ENCODE measurements at places on chromosomes 3 and 15. TPM values are rescaled to one million over a fixed set of nuclear protein-coding genes. Genes with fewer than 3 reads are reported as not detected.

The CDHR4 gene
- not detected for total RNA-seq

The SUCNR1 gene
- total RNA-seq: not detected

The SQOR gene
- 193 TPM for total RNA-seq

The MRPS11 gene
- total RNA-seq: 58.1 TPM

The TICRR gene
- 12.9 TPM for total RNA-seq

The C3orf20 gene
- not detected for total RNA-seq

The ZKSCAN7 gene
- 4.9 TPM for total RNA-seq

The PRSS50 gene
- total RNA-seq: not detected

The ADAMTS9 gene
- total RNA-seq: not detected

The GOLGA6D gene
- total RNA-seq: not detected

The SEMA6D gene
- total RNA-seq: not detected

The SOX2 gene
- total RNA-seq: not detected

GRCh38 chr3:77655396-77655795, 615.5 kb downstream of the ROBO2 start:
- no peaks in the 10 kb centered on the region for H3K4me1 ChIP-seq
- H3K36me3 ChIP-seq: peaks cover 7% of the 10 kb centered on the region
- H3K27ac ChIP-seq: no peak overlapping the region
- H3K4me3 ChIP-seq: no peak overlapping the region
- no peaks in the 10 kb centered on the region for H3K27me3 ChIP-seq
- DNase-seq: no peak

DNA sequence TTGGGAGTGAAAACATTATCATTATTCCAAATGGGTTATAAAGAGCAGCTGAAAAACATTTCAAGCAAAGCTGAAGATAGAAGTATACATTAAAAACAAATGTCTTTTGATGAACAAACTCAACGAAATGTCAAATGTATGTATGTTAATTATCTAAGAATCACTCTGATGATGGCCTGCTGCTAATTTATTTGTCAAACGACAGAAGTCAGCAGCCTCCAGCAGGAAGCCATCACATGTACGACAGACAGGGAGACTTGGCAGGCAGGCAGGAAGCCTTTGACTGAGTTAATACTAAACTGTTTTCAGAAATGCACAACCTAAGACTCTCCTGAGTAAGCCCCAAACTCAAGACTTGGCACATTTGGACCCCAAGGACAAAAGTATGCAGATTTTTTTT, 491.1 kb downstream of the ZNF385D start:
- H3K36me3 ChIP-seq: no peaks in the 10 kb centered on the region
- H3K27ac ChIP-seq: no peak overlapping the region
- no peak overlapping the region for H3K4me3 ChIP-seq
- no peaks in the 10 kb centered on the region for H3K4me1 ChIP-seq

- no peak for DNase-seq
- peaks cover 23% of the 10 kb centered on the region for H3K27me3 ChIP-seq
- H3K27ac ChIP-seq: no peak overlapping the region
- H3K4me1 ChIP-seq: peaks cover 6% of the 10 kb centered on the region
- H3K36me3 ChIP-seq: no peaks in the 10 kb centered on the region
These were observed 1.4 kb downstream of the DOCK3 start for GRCh38 chr3:50676031-50676705.

GRCh38 chr15:60894347-60894746, 334.8 kb downstream of the RORA start:
- H3K4me1 ChIP-seq: peaks cover 14% of the 10 kb centered on the region
- no peaks in the 10 kb centered on the region for H3K36me3 ChIP-seq

DNA sequence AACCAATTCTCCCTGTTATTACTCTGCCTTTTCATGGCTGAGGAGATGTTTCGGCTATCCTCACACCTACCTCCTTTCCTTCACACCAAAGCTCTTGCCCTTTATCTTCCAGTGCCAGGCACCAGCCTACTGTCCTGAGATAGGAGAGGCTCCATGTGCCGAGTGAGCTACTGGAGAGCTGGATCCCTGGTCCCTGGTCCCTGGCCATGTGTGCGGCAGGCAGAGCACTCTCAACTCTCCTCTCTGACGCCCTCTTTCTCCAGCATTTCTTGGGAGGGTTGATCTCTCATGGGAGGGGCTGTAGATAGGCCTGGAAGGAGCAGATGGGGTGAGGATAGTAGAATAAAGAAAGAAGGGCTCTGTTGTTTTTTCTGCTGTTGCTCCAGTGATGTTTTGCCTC, 277.1 kb upstream of the UMPS start:
- H3K4me3 ChIP-seq: no peak overlapping the region
- H3K36me3 ChIP-seq: no peaks in the 10 kb centered on the region
- no peaks in the 10 kb centered on the region for H3K4me1 ChIP-seq
- H3K27me3 ChIP-seq: peaks cover 41% of the 10 kb centered on the region
- no peak overlapping the region for H3K27ac ChIP-seq

DNA sequence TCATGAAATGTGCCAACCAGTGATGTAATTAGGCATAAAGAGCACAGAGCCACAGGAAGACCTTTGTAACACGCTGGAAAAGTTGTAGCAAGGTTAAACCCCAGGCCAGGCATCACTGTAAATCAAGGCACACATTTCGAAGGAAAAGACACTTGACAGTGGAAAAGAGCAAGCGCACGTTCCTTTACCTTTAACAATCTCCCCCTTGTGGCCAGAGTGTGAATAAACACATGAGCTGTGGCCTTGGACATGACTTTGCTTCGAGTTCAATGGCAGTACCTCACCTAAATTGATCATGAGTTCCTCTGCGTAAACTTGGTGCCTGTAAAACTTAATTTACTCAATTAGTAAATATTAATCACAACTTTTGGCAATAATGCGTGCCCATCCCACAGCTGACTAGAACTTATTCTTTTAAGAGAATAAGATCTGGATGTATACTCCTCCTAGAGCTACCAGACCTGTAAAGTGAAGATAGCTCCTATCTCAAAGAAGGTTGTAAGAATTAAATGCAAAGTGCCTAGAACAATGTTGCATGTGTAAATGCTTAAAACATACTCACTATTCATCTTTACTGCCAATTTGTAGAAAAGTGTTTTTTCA, 757.0 kb upstream of the NECTIN3 start:
- no peaks in the 10 kb centered on the region for H3K4me1 ChIP-seq
- no peak overlapping the region for H3K4me3 ChIP-seq
- no peaks in the 10 kb centered on the region for H3K27me3 ChIP-seq
- peak; percentile 64 for DNase-seq
- H3K36me3 ChIP-seq: no peaks in the 10 kb centered on the region
- H3K27ac ChIP-seq: no peak overlapping the region

- no peak overlapping the region for H3K4me3 ChIP-seq
- H3K36me3 ChIP-seq: no peaks in the 10 kb centered on the region
- no peaks in the 10 kb centered on the region for H3K27me3 ChIP-seq
- no peak overlapping the region for H3K27ac ChIP-seq
These were observed 214.3 kb downstream of the ADAMTS9 start for GRCh38 chr3:64473466-64473865.

- no peak for DNase-seq
- H3K4me3 ChIP-seq: peak overlapping the region; percentile 78
- H3K27me3 ChIP-seq: peaks cover 14% of the 10 kb centered on the region
These were observed 910 bp upstream of the ABHD6 start for GRCh38 chr3:58236527-58237237.

DNA sequence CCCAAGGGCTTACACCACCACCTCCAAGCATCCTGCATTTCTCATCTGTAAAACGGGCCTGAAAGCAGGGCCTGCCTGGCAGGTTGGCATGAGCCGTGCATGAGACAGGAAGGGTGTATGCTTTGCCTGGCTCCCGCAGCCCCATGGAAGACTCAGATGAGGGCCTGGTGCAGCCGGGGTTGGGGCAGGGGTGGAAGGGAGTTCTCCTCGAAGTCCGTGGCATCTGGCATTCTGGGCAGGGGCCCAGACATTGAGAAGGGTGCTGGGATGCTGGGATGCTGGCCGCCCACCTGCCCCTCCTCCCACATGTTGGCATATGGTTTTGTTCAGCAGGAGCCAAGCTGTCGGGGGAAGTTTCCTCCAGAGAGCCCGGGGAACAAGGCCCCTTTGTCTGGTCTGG, 13.0 kb upstream of the FBLN2 start:
- no peak overlapping the region for H3K27ac ChIP-seq
- H3K4me1 ChIP-seq: peaks cover 7% of the 10 kb centered on the region
- H3K4me3 ChIP-seq: no peak overlapping the region
- peaks cover 14% of the 10 kb centered on the region for H3K27me3 ChIP-seq

GRCh38 chr3:66140743-66141372, 79.9 kb upstream of the SLC25A26 start:
- H3K36me3 ChIP-seq: no peaks in the 10 kb centered on the region
- H3K4me1 ChIP-seq: no peaks in the 10 kb centered on the region
- no peak overlapping the region for H3K27ac ChIP-seq
- DNase-seq: no peak

- H3K4me3 ChIP-seq: no peak overlapping the region
- H3K4me1 ChIP-seq: no peaks in the 10 kb centered on the region
- H3K27ac ChIP-seq: no peak overlapping the region
These were observed 54.6 kb upstream of the VILL start for GRCh38 chr3:37935756-37936666.

DNA sequence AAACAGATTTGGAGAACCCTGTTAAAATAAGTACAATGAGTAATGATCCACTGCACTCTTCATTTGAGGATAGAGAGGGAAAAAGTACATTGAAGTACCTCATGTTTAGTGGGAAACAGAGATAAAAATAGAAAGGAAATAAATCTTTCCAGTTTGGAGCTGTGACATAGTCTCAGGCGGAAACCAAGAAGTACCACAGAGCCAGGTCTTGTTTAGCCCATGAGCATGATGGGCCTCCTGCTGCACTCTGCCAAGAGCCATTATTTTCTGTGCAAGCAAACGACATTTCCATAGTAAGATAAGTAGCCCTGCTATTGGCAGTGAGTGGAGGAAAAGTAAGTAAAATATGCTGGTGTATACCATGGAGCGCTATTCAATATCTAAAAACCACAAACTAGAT, 796.1 kb downstream of the TBL1XR1 start:
- H3K27ac ChIP-seq: no peak overlapping the region
- peaks cover 6% of the 10 kb centered on the region for H3K36me3 ChIP-seq
- no peaks in the 10 kb centered on the region for H3K27me3 ChIP-seq
- no peak for DNase-seq
- no peaks in the 10 kb centered on the region for H3K4me1 ChIP-seq

DNA sequence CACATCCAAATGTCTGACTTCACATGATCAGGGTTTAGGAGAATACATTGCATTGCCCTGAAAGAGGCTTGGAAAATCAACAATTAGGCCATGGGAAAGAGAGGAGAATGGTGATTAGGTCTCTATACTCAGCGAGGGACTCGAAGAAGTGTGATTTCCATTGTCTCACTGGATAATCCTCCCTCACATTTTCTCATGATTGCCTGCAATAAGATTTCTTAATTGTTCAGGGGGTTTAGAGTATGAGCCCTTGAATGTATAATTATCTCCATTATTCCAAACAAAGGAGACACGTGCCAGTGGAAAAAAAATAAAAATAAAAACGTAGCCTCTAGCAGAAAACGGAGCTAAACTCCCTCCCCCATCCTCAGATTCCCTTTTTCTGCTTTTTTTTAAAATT, 173.2 kb downstream of the TPRG1 start:
- no peaks in the 10 kb centered on the region for H3K4me1 ChIP-seq
- H3K27ac ChIP-seq: no peak overlapping the region
- H3K4me3 ChIP-seq: no peak overlapping the region
- H3K36me3 ChIP-seq: no peaks in the 10 kb centered on the region
- no peaks in the 10 kb centered on the region for H3K27me3 ChIP-seq

- no peak overlapping the region for H3K4me3 ChIP-seq
- DNase-seq: no peak
- H3K4me1 ChIP-seq: no peaks in the 10 kb centered on the region
- no peaks in the 10 kb centered on the region for H3K27me3 ChIP-seq
- no peak overlapping the region for H3K27ac ChIP-seq
These were observed 332.2 kb upstream of the GBE1 start for GRCh38 chr3:82093641-82094040.

- no peak for DNase-seq
- peaks cover 5% of the 10 kb centered on the region for H3K27me3 ChIP-seq
- no peaks in the 10 kb centered on the region for H3K4me1 ChIP-seq
- no peaks in the 10 kb centered on the region for H3K36me3 ChIP-seq
These were observed 504.4 kb downstream of the FHIT start for GRCh38 chr3:60746695-60747416.

GRCh38 chr15:79724804-79725203, 172.0 kb downstream of the MTHFS start:
- no peak overlapping the region for H3K4me3 ChIP-seq
- peaks cover 61% of the 10 kb centered on the region for H3K27me3 ChIP-seq
- no peaks in the 10 kb centered on the region for H3K36me3 ChIP-seq
- no peaks in the 10 kb centered on the region for H3K4me1 ChIP-seq
- H3K27ac ChIP-seq: no peak overlapping the region
- no peak for DNase-seq

DNA sequence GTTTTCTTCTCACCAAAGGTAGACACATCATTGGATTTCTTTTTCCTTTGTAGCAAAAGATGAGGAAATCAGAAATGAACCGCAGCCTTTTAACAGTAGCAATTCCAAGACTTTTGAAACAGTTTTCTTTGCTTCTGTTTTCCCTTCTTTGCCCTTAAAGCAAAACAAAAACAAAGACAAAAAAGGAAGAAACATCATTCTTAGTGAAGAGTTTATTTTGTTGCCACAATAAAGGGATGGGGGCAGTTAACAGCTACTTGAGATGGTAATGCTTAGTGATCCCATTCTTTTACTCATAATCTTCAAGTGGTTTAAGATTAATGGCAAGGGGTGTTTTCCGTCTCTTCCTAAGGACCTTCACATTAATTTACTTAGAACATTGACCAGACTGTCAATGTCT, 218.8 kb downstream of the MEIS2 start:
- H3K36me3 ChIP-seq: peaks cover 17% of the 10 kb centered on the region
- no peak for DNase-seq
- H3K27ac ChIP-seq: no peak overlapping the region
- H3K4me3 ChIP-seq: no peak overlapping the region
- no peaks in the 10 kb centered on the region for H3K4me1 ChIP-seq

GRCh38 chr3:193761969-193762368, 169.0 kb downstream of the OPA1 start:
- no peak for DNase-seq
- H3K36me3 ChIP-seq: peaks cover 8% of the 10 kb centered on the region
- H3K4me3 ChIP-seq: no peak overlapping the region
- no peaks in the 10 kb centered on the region for H3K4me1 ChIP-seq
- H3K27me3 ChIP-seq: peaks cover 23% of the 10 kb centered on the region

- no peak for DNase-seq
- H3K27me3 ChIP-seq: no peaks in the 10 kb centered on the region
- H3K4me1 ChIP-seq: peaks cover 13% of the 10 kb centered on the region
- no peak overlapping the region for H3K27ac ChIP-seq
These were observed 115.1 kb downstream of the ULK4 start for GRCh38 chr3:41846850-41847249.

DNA sequence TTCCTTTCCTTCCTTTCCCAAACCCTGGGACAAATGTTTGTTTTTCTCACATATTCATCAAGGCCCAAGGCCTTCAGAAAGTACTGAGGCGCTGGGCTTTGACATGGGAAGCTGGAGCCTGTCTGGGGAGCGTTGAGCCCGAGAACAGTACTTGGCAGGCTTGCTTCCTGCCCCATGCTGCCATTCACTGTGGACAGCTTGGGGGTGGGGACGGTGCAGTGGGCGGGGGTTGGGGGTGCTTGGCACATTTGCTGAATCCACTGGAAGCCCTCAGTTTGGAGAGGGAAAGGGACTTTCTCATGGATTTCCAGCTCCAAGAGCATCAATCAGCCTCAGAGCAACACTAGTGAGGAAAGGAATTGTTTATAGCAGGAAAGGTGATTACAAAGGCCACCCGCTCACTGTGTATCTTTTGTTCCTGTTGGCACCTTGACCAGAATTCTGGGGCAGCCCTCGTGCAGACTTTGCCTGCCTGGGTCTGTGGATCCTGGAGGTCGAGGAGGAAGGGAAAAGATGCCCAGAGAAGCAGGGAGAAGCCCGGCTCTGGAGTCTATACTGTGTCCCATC, 199.8 kb upstream of the RGMA start:
- DNase-seq: no peak
- no peak overlapping the region for H3K27ac ChIP-seq
- peaks cover 41% of the 10 kb centered on the region for H3K27me3 ChIP-seq
- no peak overlapping the region for H3K4me3 ChIP-seq
- H3K36me3 ChIP-seq: no peaks in the 10 kb centered on the region
- no peaks in the 10 kb centered on the region for H3K4me1 ChIP-seq

All from natural killer cell treated with Interleukin-12 subunit alpha and Interleukin-12 subunit beta and Interleukin-15 and Interleukin-18, amount 100 ng/mL, for 72 hours (primary cell).